ENCODE measurements at places on chromosomes 1 and 21.

- DNase-seq, result no peak
Measured at GRCh38 chr1:54996869-54997710, 1.6 kb upstream of the BSND start.

- no peak for DNase-seq
Measured at GRCh38 chr1:246588159-246588721, 22.0 kb downstream of the CNST start.

GRCh38 chr1:79629414-79629813, 622.9 kb upstream of the ADGRL4 start:
- DNase-seq, result no peak

DNA sequence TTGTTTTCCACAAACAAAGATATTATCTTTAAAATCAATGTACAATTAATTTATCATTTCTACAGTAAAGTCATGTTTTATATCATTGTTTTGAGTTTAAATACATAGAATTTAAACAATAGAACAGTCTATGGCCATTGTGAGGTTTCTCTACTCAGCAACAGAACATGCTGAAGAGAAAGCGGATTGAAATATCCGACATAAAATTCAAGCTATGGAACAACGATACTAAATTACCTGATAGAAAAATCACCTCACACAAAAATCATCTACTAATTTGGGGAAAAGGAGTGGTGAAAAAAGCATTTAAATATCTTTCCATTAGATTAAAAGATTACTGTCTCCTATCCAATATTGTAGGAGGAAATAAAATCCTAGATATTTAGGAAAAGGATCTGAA, 12.6 kb downstream of the CDKN2C start:
- DNase-seq, result no peak

GRCh38 chr1:51268634-51269033, 32.6 kb downstream of the RNF11 start:
- no peak for DNase-seq

- DNase-seq, result no peak
Measured at GRCh38 chr1:201702936-201703335, 126.0 kb upstream of the IPO9 start.

DNA sequence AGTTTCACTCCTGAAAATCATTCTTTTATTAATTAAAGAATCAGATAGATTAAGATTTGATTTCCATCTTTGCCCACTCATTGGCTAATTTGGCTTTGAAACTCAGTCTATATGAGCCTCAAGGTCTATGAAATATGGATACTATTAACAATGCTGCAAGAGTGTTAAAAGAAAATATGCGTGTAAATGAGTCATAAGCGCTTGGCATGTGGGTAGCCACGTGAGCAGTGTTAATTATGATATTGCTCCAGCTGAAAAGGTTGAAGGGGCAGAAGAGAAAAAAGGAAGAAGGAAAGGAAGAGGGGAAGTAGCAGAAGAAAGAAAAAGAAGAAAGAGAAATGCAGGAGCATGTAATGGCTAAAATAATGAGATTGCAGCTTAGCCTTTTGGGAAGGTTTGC, 151.4 kb downstream of the CHRM3 start:
- no peak for DNase-seq

- no peak for DNase-seq
Measured at GRCh38 chr1:244778344-244778743, 57.1 kb upstream of the COX20 start.

GRCh38 chr1:164842870-164843269, 283.9 kb downstream of the PBX1 start:
- DNase-seq, result no peak

GRCh38 chr1:50969611-50970508, at the start of gene CDKN2C:
TSS of gene CDKN2C (plus strand) at chr1:50970245. CDS start at chr1:50970369, 124 bp downstream.
- peak; percentile 83 for DNase-seq

DNA sequence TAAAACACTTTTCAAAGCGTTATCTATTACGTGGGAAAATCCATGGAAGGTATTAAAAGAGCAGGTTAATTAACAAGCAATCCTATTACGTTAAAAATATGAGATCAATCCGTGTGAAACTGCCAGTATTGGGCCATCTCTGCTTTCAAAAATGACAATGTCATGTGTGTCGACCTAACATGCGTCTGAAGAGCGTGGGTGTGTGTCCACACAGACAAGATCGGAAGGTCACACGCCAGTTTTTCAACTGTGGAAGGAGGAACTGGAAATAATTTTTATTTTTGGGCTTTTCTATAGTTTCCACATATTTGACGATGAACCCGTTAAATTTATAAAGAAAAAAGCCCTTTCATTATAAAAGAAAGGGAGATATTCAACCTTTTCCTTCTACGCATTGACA, 17.6 kb upstream of the ALDH4A1 start:
- DNase-seq, result no peak

- no peak for DNase-seq
Measured at GRCh38 chr1:98103617-98104285, 182.9 kb upstream of the DPYD start.

DNA sequence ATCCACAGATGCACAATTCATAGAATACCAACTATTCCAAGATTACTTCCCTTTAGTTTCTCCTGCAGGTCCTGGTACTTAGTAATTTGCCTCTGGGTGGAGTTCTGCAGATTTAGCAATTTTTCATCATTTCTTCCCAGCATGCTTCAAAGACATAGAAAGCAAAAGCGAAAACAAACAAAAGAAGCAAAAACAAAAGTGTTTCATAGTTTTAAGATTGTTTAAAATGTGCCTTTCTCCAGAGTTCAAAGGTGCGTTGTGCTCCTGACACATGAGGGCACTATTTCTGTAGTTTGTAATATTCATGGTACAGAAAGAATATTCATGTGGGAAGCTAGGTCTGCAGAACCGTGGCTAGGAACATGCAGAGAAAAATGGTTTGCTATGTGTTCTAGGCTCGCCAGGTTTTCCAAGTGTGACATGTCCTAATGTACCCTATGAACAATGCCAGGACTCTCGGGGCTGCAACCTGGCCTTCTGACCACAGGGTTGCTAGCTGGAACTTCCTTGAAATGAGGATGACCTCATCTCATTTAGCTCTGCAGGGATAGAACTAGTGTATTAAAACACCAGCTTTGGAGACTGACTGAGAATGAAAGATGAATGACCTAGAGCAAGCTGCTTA, 30.0 kb upstream of the RCSD1 start:
- peak; percentile 56 for DNase-seq

- no peak for DNase-seq
Measured at GRCh38 chr1:85142753-85143152, 58.1 kb downstream of the SYDE2 start.

DNA sequence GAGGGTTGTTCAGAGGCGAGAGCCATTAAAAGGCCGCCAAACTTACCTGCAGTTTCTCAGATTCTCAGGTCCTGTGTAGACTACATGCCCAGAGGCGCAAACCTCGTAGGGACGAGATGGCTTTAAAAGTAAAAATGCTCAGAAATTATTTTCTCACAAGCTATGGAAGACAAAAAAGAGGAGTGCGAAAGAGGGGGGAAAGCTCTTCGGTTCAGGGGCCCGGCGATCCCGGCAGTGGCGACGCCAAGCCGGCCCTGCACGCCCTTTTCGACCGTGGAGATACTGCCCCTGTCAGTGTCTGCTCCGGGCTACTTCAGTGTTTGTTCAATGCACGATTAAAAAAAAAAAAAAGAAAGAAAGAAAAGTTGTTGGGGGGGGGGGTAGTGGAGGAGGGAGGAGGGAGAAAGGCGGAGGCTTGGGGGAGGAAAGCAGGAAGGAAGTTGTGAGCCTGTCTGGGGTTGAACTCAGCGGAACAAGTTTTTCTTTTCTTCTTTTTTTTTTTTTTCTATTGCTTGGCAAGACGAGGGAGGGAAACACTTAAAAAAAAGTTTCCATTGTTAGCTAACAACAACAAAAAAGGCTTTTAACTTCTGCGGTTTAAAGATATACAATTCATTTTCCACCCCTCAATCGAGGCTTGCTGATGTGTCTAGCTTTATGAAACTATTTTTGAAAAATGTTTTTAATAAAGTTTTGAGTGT, at the start of gene ITPKB:
Gene ITPKB (minus strand): TSS at position 288 of the 701 bp plus-strand sequence. CDS start 1,824 bp downstream, outside the sequence.
- DNase-seq, result peak; percentile 92

DNA sequence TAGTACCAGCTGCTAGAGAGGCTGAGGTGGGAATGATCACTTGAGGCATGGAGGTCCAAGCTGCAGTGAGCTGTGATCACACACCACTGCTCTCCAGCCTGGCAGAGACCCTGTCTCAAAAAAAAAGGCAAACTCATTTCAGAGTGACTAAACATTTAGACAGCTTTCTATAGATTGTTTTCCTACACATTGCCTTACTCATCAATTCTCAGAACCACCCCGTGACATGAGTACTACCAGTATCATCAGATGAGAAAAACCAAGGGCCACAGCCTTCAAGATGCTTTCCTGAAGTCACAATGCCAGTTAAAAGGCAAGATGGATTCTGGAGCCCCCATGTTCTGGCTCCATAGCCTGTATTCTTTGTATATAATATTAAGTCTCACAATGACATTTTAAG, 22.4 kb upstream of the SMPDL3B start:
- DNase-seq, result no peak

DNA sequence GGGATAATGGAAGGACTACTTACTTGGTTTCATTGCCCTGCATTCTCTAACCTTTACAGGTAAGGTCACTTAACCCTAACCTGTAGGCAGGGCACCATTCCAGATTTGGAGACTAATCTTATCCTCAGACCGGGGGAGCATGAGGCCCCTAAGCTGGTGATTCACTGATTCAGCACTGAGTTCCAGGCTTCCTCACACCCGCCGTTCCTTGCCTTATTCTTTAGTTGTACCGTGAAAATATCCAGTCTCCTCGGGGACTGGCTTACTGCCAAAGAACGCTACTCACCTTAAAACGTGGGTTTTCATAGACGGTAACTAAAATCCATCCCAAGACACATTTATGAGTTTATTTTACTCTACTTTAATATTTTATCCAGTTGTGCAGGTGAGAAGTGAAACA, 44.3 kb upstream of the COL24A1 start:
- no peak for DNase-seq

- no peak for DNase-seq
Measured at GRCh38 chr1:203407296-203407695, 56.4 kb upstream of the FMOD start.

DNA sequence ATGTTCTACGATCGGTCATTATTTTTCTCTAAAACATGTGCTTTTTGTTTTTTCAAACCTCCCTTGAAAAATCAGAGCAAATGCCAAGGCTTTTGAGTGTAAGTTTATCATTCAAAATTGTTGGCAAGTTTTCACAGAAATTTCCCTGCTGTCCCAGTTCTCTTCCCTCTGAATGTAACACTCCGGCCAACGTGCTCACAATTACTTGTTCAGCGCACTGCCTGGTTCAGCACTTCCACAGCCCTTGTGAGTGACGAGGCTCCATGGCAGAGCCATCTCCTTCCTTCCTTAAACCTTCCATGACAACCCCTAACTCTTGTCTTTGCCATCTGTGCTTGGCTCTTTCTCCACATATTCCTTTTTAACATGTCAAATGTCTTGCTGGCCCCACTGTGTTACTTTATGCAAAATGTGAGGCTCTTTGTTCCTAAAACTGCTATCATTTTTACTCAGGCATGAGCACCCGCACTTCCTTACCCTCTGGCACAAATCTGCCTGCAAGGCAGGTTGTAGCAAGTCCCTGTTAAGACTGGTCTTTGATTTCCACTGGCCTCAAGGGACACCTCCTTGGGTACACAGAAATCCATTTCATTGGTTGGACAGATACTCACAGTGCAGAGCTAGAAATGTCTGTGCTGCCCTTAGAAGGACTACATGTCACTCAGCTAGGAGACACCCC, 142.8 kb downstream of the HUNK start:
- DNase-seq, result no peak

DNA sequence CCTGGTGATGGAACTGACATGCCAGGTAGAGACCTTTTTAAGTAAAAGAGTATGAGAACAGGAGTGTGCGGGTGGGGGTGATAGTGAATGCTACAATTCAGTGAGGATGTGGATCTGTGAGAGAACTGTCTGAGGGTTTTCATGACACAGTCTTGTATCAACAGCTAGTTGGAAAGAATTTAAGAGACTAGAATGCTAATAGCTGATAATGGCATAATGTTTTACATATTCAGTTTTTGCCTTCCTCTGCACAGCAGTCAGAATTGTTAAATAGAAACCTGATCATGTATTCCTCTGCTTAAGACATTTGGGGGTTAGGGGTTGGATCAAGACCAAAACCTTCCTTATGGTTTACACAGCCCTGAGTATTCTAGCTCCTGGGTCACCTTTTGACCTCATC, 152.8 kb upstream of the ZRANB2 start:
- DNase-seq, result no peak

DNA sequence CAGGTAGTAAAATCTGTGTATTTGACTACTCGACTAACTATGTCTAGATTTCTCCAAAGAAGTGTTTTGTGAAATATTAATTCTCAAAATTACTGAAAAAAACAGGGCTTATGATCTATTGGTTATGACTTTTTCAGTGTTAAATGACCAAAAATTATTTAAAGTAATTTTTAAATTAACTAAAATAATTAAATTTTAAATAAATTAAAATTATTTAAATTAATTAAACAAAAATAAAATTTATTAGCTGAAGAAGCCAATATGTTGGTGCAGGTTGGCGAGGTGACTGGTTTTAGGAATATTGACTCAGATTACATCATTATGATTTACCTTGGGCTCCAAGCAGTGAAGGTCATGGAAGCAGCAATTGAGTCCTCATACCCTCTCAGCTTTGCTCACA, 483.2 kb downstream of the PTPRC start:
- no peak for DNase-seq

DNA sequence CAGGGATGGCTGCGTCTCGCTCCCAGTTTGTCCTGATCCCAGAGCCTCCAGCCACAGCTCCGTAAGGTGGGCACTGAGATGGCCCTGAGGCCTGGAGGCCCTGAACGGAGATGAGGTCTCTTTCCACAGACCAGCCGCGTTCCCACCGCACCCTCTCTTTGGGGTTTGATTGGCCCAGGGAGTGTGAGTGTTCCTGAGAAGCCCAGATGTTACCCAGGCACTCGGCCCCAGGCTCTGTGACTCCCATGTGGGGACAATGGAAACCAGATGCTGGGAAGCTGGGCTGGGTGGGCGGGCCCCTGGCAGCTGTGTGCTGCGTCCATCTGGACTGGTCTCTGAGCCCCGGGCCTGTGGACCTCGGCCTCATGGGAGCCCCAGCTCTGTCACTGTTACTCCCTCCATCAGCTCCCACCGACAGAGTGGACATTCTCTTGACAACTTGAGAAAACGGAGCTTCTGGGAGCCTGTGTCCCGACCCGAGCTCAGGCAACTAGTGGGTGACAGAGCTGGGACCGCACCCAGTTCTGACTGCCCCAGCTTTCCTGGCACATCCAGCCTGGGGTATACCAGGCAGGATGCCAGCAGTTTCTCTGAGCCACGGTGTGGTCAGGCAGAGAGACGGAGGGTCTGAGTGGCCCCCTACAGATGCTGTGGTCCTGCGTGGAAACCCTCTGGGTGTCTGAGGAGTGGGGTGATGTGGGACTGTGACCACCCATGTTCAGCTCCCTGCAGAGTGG, 9.8 kb upstream of the COL6A1 start:
- DNase-seq, result no peak

- no peak for DNase-seq
Measured at GRCh38 chr1:11793819-11794218, 11.9 kb downstream of the MTHFR start.
